ENCODE measurements at places on chromosomes 2 and 18.

DNA sequence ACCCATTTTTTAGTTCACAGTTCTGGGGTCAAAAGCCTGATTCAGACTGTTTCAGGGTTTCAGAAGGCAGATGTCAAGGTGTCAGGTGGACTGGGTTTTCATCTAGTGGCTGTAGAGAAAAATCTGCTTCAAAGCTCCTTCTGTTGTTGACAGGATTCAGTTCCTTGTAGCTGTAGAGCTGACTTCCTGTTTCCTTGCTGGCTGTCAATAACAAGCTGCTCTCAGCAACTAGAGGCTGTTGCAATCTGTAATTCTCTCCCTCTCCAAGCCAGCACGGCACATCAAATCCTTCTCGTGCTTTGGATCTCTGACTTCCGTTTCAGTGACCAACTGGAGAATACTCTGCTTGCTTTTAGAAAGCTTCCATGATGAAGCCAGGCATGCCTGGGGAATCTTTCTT lies 179.4 kb downstream of the DOK6 start:
- peak; percentile 4 for DNase-seq

DNA sequence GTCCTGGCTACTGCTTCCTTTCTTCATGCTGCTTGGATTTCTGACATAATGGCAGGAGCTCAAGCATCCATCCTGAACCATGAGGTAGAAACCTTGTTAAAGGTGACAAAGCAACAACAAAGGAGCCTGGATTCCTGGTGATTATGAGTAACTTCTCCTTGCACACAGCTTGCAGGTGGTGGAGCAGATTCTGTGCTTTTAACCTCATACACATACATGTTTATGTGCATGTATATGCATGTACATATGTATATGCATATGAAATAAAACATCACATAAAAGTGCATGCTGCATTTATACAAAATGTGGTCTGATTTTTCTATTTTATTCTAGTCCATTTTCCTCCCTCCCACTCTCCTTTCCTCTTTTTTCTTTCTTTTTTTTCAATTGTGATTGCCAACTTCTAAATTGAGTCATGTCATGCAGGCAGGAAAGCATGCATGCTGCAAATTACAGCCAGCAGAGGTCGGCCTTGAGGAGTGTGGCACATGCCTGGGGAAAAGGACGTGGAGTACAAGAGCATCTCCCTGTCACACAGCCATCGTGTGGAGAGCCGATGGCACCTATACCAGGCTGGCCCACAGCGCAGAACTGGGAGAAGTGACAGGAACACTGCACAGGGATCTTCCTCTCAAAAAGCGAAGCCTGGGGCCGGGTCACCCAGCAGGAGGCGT lies 17.9 kb downstream of the LCT start:
- DNase-seq: peak; percentile 48

GRCh38 chr2:63023444-63023843 lies 27.2 kb upstream of the OTX1 start:
- peak; percentile 32 for DNase-seq

- DNase-seq: no peak
Measured at GRCh38 chr2:61969376-61969775, 63.9 kb downstream of the COMMD1 start.

- peak; percentile 91 for DNase-seq
Measured at GRCh38 chr2:43221124-43221762, 5.2 kb downstream of the ZFP36L2 start.

DNA sequence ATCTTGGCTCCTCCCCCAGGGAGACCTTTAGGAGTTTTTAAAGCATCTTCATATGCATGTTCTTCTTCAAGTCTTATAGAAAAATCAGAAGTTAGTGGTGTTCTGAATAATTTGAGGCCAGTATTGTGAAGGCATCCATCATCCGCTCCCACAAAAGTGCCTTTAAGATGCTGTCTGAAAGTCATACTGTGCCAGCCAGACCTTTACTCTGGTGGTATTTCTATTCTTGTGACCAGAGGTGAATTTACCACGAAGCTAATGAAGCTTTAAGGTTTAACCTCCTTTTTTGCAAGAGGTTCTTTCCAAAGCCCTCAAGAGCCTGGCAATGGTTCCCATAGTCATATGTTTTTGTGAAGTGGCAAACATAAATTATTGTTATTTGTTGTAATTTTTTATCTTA lies 54.3 kb downstream of the SLC40A1 start:
- no peak for DNase-seq

- peak; percentile 76 for DNase-seq
Measured at GRCh38 chr2:105789745-105790460, 45.2 kb downstream of the NCK2 start.

DNA sequence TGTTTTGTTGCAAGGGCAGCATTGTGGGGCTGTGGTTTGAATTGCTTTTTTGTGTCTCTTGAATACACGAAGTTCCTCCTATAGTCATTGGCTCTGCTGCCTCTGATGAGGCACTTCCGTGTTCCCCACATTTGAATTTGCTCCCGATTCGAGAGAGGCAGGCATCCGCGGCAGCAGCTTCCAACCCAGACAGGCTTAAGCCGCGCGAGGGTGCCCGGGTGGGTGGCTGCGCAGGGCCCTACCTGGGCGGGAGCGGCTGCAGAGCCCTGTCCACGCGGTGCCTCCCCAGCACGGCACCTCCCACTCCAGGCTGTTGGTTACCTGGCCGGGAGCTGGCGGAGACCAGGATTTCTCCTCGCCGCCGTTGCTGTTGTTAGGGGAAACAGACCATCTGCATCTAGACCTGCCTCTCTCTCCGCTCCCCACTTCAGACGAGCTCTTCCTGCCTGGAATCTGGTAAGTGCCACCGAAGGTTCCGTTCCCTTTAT lies 151.3 kb downstream of the NEDD4L start:
- no peak for DNase-seq

DNA sequence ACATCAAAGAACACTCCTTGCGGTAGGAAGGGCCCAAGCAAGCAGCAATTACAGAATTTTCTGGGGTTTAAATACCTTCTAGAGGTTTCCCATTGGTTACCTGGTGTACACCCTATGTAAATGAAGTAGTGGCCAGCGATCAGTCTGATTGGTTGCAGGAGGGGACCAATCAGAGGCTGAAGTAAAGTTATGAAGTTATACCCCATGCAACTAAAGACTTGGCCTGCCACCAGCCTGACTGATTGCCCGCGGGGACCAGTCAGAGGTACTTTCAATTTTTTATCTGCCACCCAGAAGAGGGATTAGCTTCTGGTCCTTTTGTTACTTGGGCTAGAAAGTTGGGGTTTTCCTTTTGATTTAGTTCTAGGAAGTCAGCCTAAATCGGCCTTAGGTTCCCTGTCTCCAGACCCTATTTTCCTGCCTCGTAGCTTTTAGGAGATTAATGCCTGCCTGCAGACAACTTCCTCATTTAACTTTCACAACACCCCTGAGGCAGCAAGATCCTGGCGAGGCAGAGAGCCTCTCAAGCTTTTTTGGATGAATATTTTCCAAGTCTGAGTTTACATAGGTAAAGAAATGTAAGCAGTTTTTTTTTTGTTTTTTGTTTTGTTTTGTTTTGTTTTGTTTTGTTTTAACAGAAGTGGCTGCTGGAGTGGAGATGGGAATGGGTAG lies 1.5 kb upstream of the DGUOK start:
- no peak for DNase-seq

DNA sequence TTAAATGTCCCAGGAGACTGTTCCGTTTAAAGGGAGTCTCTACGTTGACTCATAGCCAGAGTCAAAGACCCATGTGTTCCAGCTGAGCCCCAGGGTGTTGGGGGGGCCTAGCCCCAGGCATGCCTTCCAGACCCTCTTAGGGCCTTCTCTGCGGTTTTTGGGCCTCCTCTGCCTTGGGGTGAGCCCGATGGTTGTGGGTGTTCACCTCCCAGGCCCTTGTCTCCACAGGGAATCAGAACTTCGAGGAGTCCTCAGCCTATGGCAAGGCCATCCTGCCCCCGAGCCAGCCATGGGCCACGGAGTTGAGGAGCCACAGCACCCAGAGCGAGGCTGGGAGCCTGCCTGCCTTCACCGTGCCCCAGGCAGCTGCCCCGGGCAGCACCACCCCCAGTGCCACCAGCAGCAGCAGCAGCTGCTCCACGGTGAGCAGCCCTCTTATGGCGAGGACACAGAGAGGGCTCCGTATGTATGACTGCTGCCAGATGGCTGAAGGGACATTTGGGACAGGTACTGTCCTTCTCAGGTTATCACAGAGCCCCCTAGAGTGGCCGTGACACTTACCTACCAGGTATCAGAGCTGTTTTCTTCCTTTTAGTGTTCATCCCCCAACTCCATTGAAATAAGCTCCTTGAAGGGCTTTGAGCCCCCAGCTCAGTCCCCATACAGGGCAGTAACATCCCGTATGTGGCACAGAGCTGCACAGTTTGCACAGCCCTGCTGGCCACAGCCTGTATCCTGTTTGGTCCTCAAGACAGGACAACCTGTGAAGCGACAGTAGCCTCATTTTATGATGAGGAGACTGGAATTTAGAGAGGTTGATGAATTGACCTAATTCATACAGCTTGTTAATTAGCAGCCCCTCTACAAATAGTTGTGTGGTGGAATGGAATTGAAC lies 80.7 kb downstream of the EPAS1 start:
- DNase-seq: no peak

DNA sequence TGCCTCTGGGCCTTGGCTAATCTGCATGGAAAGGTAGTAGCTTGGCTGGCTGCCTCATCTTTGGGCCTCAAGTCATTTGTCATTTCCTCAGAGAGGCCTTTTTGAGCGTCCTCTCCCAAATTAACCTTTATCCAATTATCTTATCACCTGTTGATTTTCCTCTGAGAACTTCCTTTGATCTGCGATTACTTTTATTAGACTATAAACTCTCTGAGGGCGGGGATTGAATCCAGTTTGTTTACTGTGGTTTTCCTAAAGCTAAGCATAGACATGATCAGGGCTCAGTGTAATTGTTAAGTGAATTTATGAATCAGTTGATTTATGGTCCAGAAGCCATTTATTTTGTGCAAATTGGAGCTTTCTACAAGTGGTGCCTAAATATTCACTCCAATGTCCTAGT lies 7.5 kb downstream of the RPE start:
- no peak for DNase-seq

GRCh38 chr2:205386109-205386508 lies 296.2 kb upstream of the NRP2 start:
- DNase-seq: no peak

GRCh38 chr2:235546436-235546835 lies 52.6 kb downstream of the AGAP1 start:
- DNase-seq: no peak

DNA sequence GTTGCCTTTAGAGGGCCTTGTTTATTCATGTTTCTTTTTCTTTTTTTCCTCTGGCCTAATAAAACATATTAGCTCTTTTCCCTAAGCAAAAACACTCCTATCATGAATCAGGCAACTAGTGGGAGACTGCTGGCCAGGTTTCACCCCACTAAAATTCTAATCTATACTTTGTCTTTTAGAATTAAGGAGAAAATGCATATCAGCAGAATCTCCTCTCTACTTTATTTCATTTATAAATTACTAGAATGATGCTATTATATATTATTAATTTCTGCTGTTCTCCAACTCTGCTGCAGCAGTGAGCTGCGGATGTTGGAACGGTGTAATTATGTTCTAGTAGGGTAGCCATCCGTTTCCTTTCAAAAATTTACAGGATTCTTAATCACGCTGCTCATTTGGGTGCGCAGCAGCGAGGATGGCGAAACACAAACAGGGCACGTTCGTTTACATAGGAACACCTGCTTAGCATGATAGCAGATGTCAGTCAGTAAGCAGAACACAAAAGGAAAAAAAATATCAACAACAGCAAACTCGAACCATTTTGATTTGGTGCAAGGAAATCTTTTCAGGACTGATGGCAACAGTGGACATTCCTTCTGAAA lies 30.5 kb downstream of the ZEB2 start:
- DNase-seq: no peak

GRCh38 chr2:199405241-199405640 lies 52.5 kb downstream of the SATB2 start:
- DNase-seq: peak; percentile 5

DNA sequence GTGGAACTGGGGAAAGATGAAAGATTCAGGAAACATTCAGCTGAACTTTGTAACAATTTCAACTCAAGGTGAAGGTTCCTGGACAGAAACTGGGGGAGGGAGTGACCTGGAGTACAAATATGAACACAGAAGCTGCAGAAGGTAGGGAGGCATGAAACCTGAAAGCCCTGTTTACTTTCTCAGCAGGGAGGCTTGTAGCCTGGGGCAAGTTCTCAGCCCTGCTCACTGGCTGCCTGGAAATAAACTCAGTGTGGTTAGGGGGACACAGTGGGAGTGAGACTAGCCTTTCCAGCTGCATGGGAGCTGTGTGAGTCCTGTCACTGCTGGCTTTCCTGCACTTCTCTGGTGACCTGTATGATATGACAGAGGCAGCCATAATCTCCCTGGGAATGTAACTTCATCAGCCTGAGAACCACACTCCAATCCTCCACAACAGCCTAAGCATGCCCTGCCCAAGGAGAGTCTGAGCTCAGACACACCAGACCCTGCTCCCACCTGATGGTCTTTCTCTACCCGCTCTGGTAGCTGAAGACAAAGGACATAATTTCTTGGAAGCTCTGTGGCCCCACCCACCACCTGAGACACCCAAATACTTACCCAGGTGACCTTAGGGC lies 77.0 kb downstream of the ZSWIM2 start:
- DNase-seq: no peak

DNA sequence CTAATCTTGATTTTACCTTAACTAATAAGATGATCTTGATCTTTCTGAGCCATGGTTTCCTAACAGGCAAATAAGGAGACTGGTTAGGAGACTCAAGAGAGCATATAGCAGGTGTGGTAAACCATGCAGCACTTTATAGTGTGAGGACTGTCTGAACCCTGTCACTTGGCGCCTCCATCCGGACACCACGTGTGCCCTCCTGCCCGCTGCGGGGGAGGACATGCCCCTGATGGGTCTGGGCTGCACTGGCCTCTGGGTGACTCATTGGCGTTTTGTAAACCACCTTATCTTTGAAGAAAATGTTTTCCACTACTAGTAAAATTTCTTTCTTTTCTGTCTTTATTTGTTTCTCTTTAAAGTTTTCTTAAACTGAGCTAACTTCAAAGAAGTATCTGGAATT lies 131.1 kb downstream of the FMNL2 start:
- DNase-seq: no peak

DNA sequence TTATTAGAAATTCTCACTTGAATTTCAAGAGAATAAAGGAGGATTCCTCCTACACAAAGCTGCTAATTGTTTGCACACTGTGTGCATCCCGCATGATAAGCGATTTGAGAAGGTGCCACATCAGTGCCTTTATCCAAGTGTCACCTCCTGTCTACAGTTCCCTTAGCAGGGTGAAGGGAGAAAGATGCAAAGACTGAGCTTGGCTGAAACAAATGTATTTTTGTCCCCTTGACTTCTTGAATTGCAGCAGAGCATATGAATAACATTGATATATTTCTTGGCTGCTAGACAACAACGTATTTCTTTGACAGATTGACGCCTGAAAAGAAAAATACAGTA lies 255.1 kb downstream of the NEDD4L start:
- DNase-seq: no peak

DNA sequence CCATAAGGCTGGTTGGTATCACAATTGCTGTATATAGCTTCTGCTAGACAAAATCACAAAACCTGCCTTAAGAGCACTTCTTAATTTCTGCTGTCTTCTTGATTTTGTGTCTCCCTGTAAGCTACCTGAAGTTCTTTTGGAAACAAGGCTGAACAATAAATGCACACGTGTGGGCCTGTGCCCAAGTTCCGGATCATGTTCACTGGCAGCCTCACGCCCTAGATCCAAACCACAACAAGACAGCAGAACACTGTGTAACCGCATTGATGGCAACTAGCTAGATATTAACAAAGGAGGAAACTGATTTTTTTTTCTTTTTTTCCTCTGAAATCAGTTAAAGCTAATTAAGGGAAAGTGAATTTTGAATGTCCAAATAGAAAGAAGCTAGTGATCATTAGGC lies 81.5 kb upstream of the LYPD6B start:
- no peak for DNase-seq
